ENCODE measurements at places on chromosomes 13 and 19.

DNA sequence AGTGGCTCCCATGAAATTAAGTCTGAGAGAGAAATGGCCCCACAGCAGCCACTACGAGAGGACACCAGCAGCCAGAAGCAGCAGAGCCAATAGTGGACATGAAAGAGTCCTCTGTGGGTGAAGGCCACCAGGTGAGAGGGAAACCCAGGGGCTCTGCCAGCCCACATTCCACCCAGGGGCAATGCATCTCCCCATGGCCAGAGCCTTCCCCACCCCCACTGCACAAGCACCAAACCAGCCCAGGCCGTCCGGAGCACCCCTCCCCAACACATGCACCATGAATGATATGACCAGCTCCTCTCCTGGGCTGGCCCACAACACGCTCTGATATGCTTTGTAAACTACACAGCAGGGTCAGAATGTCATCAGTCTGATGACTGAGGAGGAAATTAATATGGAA lies 66.9 kb downstream of the TSHZ3 start:
- H3K36me3 ChIP-seq, result no peaks in the 10 kb centered on the region
- no peak overlapping the region for H3K27ac ChIP-seq
- H3K4me1 ChIP-seq, result peaks cover 4% of the 10 kb centered on the region
- H3K4me3 ChIP-seq, result no peak overlapping the region

DNA sequence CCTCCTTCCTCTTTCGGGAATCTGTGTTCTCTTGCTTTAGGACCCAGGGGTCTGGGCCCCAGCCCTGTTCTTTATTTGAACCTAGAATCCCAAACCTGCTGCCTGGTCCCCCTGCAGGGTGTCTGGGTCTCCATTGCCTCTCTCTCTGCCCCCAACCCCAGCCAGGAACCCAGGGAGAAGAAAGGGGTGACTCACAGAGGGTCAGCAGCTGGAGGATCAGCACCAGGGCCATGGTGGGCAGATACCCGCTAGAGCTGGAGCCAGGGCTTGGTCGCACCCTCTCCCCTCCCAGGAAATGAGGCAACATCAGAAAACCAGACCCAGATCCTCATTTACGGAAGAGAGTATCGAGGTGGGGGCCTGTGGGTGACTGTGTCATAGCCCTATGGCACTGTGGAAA lies at the start of gene OSCAR:
Gene OSCAR (minus strand): TSS at position 243 of the 400 bp plus-strand sequence. CDS start 11 bp downstream, at position 232.
- no peak within 1 kb of the TSS for H3K4me3 ChIP-seq
- peak within 1 kb of the TSS; percentile 77 for H3K27ac ChIP-seq
- no peak for DNase-seq
- peaks cover 18% of the 10 kb centered on the region for H3K4me1 ChIP-seq
- H3K36me3 ChIP-seq, result no peaks in the 10 kb centered on the region

- no peak overlapping the region for H3K27ac ChIP-seq
- no peaks in the 10 kb centered on the region for H3K27me3 ChIP-seq
- no peak overlapping the region for H3K4me3 ChIP-seq
Measured at GRCh38 chr13:105340061-105340606, 1195.3 kb downstream of the EFNB2 start.

- H3K27ac ChIP-seq, result no peak overlapping the region
- H3K36me3 ChIP-seq, result peaks cover 18% of the 10 kb centered on the region
- no peak for DNase-seq
Measured at GRCh38 chr19:52217576-52217975, 27.7 kb downstream of the PPP2R1A start.

- no peaks in the 10 kb centered on the region for H3K27me3 ChIP-seq
- H3K27ac ChIP-seq, result no peak overlapping the region
- H3K4me3 ChIP-seq, result no peak overlapping the region
- no peak for DNase-seq
- H3K36me3 ChIP-seq, result no peaks in the 10 kb centered on the region
- H3K4me1 ChIP-seq, result no peaks in the 10 kb centered on the region
Measured at GRCh38 chr13:89496478-89496877, 1825.3 kb downstream of the SLITRK5 start.

DNA sequence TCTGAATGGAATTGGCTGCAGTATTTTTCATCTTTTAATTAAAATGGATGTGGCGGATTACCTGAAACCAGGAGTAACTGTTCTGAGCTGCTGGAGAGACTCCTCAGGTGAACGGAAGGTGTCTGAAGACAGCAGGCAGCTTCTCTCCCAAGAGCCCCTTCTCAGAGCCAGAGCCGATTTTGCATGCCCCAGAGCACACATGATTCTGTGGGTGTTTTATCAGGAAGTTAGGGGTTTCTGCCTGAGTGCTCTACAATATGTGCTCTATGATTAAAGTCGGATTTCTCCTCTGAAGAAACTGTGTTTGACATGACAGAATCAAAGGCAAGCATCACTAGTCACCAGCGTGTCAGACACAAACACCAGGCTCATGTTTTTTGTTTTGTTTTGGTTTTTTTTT lies 60.7 kb upstream of the MCF2L start:
- H3K4me3 ChIP-seq, result no peak overlapping the region
- H3K27me3 ChIP-seq, result no peaks in the 10 kb centered on the region
- H3K27ac ChIP-seq, result no peak overlapping the region

- H3K4me3 ChIP-seq, result no peak overlapping the region
- DNase-seq, result no peak
- no peaks in the 10 kb centered on the region for H3K36me3 ChIP-seq
- no peaks in the 10 kb centered on the region for H3K4me1 ChIP-seq
- H3K27me3 ChIP-seq, result no peaks in the 10 kb centered on the region
- no peak overlapping the region for H3K27ac ChIP-seq
Measured at GRCh38 chr13:86922936-86923335, 748.2 kb upstream of the SLITRK5 start.

DNA sequence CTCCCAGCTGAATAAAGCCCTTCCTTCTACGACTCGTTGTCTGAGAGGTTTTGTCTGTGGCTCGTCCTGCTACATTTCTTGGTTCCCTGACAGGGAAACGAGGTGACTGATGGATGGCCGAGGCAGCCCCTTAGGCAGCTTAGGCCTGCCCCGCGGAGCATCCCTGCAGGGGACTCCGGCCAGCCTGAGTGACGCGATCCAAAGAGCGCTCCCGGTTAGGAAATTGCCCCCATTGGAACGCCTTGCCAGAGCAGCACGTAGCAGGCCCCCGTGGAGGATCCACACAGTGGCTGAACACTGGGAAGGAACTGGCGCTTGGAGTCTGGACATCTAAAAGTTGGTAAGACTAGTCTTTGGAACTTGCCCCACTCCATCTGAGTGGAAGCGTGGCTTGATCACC lies 296.8 kb upstream of the SGCG start:
- no peak overlapping the region for H3K4me3 ChIP-seq
- DNase-seq, result no peak
- H3K27me3 ChIP-seq, result no peaks in the 10 kb centered on the region
- H3K36me3 ChIP-seq, result no peaks in the 10 kb centered on the region
- H3K27ac ChIP-seq, result no peak overlapping the region
- H3K4me1 ChIP-seq, result no peaks in the 10 kb centered on the region

- peaks cover 6% of the 10 kb centered on the region for H3K4me1 ChIP-seq
- peak overlapping the region; percentile 81 for H3K4me3 ChIP-seq
- peak; percentile 62 for DNase-seq
- H3K36me3 ChIP-seq, result peaks cover 4% of the 10 kb centered on the region
- H3K27ac ChIP-seq, result peak overlapping the region; percentile 96
- no peaks in the 10 kb centered on the region for H3K27me3 ChIP-seq
Measured at GRCh38 chr13:113448885-113449692, 4.2 kb downstream of the ADPRHL1 start.

DNA sequence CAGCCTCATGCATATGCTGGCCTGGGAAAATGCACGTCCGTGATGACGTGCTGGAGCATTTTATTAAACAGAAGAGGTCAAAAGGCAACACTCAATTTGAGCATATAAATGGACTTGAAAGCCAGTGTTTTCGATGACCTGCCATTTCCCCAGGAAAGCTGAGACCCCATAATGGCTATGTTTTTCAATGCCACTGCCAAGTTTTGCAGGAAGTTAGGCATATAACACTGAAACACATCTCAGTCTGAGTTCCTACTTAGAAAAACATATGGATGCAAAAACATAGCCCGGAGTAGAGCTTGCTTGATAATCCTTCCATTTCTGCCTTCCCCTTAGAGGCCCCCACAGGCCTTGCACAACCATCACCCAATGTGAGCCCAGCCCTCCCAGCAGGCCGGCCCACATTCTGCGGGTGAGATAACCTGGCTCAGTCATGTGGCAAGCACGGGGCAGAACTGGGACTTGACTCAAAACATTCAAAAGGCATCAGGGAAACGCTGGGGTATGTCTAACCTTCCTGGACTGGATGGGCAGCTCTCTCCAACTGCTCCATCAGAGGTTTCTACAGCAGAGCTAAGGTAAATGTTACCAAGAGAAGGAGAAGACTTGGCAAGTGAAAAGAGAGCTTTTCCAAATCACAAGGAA lies 24.9 kb downstream of the EPS15L1 start:
- H3K4me3 ChIP-seq, result no peak overlapping the region
- no peak overlapping the region for H3K27ac ChIP-seq
- no peak for DNase-seq
- peaks cover 6% of the 10 kb centered on the region for H3K4me1 ChIP-seq
- no peaks in the 10 kb centered on the region for H3K27me3 ChIP-seq

- H3K4me3 ChIP-seq, result no peak overlapping the region
- no peak overlapping the region for H3K27ac ChIP-seq
- DNase-seq, result peak; percentile 2
- no peaks in the 10 kb centered on the region for H3K27me3 ChIP-seq
Measured at GRCh38 chr19:5403968-5404640, 51.1 kb upstream of the ZNRF4 start.

DNA sequence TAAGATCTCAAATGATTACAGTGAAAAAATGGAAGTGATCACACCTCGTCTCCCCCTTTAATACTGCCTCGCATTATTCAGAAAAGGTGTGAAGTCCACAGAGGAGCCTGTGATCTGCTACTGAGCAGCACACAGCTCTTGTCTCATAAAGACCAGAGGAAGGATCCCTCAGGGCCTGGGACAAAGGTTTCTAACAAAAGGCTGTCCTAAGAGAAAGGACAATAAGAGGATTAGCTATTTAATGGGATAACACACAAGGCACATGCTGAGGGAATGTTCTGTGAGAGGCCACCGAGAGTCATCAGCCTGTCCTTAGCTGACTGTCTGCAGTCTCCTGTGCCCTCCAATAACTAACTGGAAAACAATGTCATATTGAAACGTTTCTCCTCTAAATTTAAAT lies 26.7 kb downstream of the EBPL start:
- DNase-seq, result no peak
- no peak overlapping the region for H3K27ac ChIP-seq
- no peaks in the 10 kb centered on the region for H3K27me3 ChIP-seq
- H3K36me3 ChIP-seq, result no peaks in the 10 kb centered on the region

DNA sequence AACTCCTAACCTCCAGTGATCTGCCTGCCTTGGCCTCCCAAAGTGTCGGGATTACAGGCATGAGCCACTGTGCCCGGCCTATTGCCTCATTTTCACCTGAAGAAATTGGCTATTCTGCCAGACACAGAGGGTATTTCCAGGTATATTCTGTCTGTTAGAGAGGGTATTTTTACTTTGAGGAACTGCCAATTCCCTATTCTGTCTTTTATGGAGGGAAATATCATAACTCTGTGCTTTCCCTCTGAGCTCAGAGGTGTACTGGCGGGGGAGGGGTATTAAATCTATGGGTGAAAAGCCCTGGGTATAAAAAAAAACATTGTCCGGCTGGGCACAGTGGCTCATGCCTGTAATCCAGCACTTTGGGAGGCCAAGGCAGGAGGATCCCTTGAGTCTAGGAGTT lies 24.8 kb downstream of the TSKS start:
- H3K4me1 ChIP-seq, result no peaks in the 10 kb centered on the region
- H3K4me3 ChIP-seq, result no peak overlapping the region
- DNase-seq, result no peak
- no peaks in the 10 kb centered on the region for H3K27me3 ChIP-seq
